Stimulated activated CD4-positive, alpha-beta T cell treated with anti-CD3 and anti-CD28 coated beads, Interleukin-4, amount 100 ng/mL, for 48 hours (primary cell): ENCODE measurements at places on chromosomes 6 and 20.

- DNase-seq, result no peak
These were observed 31.2 kb upstream of the RIPK1 start for GRCh38 chr6:3036861-3037637.

- no peak for DNase-seq
These were observed 165.4 kb downstream of the DST start for GRCh38 chr6:56477241-56477640.

DNA sequence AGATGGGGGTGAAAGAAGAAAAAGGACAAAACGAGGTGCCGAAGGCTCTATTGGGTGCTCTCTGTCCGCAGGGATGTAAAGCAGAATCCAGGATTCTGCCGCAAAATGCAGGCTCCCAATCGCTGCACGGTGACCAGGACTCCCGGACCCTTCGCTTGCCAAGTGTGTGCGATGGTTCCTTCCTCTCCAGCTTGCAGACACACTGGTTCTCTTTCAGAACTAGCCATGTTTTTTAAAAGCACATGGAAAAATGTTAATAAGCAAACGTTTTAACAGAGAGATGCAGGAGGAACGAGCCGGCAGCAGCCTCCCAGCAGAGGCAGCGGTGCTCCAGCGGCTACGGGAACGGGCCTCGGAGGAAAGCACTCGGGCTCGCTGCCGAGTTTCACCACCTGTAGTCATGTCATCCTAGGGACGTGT is 59.6 kb downstream of the ZNF831 start:
- DNase-seq, result no peak

DNA sequence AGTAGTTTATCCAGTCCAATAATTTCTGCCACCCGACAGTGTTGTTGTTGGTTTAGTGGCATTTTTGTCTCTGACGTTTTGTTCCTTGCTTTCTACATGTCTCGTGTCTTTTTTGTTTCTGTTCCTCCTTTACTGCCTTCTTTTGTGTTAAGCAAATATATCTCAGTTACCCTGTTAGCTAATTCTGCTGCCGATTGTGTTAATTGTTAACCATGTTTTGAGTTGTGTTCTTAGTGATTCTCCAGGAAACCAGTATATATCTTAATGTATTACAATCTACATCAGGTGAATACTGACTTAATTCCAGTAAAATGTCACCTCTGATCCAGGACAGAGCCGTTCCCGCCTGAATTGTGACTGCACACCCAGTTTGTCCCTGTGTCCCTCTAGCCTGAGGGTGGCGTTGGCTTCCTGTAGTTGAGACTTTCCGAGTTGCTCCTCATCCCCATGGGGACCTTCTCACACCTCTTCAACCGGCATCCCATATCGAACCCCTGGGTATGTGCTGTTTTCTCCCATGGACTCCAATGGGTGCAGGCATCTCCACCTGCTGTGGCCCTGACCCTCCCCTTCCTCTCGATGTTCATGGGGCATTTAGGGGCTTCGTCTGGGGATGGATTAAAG is 35.8 kb upstream of the BHLHE23 start:
- no peak for DNase-seq

DNA sequence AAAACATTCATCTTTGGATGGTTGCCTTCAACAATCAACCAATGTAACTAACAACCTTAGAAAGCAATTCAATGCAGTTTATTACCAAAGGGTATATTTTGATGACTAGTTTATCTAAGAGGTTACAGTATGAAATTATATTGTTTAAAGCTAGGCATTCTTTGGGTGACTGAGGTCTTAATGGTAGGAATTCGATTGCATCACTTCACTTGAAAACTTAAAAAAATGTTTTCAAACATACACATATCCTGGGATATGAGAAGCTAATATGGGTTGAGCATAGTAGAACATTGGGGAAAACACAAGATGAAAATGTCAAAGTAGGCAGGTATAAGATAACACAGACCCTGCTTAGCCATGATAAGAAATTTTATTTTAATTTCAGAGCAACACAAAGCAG is 144.6 kb upstream of the BMP5 start:
- DNase-seq, result no peak

DNA sequence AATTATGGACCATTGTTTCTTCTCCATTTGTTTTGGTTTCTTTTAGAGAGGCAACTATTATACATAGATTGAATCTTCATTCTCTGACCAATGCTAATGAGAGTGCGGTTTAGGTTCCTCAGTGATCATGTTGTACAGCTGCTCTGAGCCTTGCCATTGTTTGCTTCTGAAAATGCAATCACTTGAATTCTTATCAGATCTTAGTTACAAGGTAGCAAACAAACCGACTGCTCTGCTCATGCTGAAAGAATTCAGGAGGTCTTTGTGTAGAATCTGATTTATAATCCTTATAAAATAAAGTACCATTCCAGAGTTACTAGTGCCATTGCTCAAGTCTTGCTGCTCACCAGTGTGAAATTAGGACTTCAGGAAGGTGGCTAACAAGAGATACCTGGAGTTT is 569.1 kb upstream of the ID4 start:
- no peak for DNase-seq

DNA sequence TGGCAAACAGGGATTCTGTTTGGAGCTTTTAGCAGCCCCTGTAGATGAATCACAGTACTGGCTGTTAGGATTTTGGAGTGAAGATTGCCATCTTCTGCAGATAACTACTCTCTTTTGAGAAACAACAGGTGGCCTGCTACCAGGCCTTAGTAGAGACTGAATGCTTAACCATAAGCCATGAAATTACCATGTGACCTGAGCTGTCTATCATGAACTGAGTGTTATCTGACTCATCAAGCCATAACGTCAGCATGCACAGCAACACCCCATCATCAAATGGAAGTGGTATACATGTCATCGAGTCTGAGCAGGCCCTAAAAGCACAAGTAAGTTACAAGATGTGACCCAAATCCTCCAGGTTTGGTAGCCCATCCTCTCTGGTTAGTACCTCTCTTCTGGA is 132.6 kb downstream of the GPR63 start:
- DNase-seq, result no peak
